ENCODE measurements at places on chromosomes 11 and 22.
A peak's percentile ranks its signal among the peaks of the same experiment; 100 is the strongest.

- no peak for DNase-seq
These were observed 62.6 kb upstream of the PHF21B start for GRCh38 chr22:45072322-45072903.

GRCh38 chr11:99240192-99241030 lies 219.7 kb downstream of the CNTN5 start:
- DNase-seq = no peak

- peak; percentile 50 for DNase-seq
These were observed 4.2 kb upstream of the FXYD2 start for GRCh38 chr11:117828611-117829368.

GRCh38 chr11:63804259-63804658 lies 9.0 kb upstream of the SPINDOC start:
- no peak for DNase-seq

DNA sequence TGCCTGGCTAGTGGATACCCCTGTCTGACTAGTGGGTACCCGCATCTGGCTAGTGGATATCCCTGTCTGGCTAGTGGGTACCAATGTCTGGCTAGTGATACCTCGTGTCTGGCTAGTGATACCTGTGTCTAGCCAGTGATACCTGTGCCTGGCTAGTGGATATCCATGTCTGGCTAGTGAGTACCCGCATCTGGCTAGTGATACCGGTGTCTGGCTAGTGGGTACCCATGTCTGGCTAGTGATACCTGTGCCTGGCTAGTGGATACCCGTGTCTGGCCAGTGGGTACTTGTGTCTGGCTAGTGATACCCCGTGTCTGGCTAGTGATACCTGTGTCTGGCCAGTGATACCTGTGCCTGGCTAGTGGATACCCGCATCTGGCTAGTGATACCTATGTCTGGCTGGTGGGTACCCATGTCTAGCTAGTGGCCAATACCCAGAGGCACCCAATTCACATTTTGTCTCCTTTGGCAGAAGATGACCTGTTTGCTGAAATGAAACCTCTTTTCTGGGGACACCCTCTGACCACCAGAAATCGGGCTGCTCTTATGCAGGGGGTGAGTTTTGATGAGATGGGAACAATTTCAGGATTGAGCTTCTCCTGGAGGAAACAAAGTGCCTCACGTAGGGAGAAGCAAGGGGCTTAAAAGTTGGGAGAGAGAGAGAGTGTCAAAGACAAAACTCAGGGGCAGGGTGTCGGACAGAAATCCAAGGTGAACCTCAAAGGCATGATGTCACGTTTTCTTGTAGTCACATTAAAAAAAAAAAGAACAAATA lies 63.4 kb downstream of the SMIM38 start:
- DNase-seq = no peak

DNA sequence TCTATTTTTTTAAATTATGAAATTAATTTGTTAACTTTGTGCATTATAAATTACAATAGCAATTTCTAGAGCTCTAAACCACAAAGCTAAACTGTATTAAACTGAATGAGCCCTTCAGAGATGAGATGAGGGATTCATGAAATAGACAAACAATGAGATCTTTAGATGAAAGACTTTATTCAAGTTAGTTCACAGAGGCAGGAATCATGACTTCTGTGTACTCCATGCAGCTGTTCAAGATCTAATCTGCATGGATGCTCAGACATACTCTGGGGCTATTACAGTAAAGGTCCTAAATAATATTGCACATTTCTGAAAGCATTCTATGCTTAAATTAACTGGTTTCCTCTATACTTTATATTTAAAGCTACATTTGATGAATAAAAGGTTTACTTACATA lies 122.7 kb downstream of the FCHSD2 start:
- DNase-seq = no peak

DNA sequence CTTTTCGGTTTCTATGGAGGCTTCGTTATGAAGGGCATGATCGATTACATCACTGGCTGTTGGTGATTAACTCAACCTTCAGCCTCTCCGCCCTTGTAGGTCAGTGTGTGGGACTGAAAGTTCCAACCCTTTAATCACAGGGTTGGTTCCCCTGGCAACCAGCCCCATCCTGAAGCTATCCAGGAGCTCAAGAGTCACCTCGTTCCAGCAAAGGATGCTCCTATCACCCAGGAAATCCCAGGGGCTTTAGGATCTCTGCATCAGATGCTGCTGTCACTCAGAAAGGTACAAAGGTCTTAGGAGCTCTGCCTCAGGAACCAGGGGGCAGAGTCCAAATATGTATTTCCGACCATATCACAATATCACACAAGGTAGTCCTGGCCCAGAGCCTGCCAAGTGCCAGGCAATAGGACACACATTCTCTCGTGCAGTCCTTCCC lies 123.5 kb upstream of the PARVA start:
- DNase-seq = no peak

DNA sequence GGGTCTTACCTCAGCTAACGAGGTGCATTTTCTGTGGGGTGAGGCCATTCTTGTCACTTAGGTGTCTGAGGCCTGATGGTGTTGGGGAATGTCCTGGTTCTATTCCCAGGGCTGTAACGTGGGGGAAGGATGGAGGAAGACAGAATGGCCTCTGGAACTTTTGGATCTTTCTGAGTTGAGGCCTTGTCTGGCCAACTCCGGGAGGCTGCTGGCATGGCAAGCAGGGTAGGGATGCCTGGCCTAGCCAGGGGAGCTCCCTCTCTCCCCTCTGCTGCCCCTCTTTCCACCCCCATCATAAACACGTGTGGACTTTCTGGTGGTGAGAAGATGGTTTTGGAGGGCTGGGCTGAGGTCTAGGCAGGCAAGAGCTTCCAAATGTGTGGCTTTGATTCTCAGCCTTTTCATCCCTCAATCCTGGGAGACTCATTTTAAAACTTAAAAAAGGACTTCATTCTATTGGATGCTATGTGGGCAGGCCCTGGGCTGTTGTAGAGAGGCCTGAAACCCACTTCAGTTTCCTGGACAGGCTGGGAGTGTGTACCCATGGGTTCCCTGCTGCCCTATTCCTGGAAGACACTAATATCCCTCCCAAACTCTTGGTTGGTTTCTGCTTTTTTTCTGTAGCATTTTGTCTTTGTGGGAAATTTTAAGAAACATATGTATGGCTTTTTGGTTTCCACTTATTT lies 30.9 kb downstream of the ZBTB16 start:
- DNase-seq = no peak

- no peak for DNase-seq
These were observed 46.8 kb downstream of the NAV2 start for GRCh38 chr11:19759389-19759788.

DNA sequence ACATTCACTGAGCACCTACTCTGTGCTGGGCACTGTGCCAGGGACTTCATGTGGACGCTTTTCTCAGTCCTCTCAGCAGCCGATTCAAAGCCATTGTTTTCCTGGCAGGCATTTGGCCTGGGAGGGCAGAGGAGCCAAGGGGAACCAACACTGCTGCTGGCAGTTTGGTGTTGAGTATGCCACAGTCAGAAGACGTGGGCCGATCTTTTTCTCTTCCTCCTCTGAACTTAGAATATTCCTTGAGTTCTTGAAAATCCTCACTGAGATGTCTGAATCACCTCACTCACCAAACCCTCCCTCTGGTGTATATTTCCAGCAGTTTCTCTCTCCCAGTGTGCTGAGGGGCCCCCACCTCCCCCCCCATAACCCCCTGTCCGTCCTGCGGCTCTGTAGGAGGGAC lies 114.5 kb upstream of the CRYBB3 start:
- DNase-seq = no peak

- DNase-seq = no peak
These were observed 18.5 kb downstream of the MGAT3 start for GRCh38 chr22:39475337-39475736.

GRCh38 chr11:75240311-75241035 lies at the start of gene TPBGL:
Gene TPBGL, plus strand, starts transcription at chr11:75240774. Its CDS starts 276 bp downstream, at chr11:75241050.
- DNase-seq = no peak

GRCh38 chr11:61075891-61076290 lies 26.4 kb upstream of the CD5 start:
- no peak for DNase-seq

GRCh38 chr22:29459773-29460172 lies 20.2 kb upstream of the NEFH start:
- no peak for DNase-seq

DNA sequence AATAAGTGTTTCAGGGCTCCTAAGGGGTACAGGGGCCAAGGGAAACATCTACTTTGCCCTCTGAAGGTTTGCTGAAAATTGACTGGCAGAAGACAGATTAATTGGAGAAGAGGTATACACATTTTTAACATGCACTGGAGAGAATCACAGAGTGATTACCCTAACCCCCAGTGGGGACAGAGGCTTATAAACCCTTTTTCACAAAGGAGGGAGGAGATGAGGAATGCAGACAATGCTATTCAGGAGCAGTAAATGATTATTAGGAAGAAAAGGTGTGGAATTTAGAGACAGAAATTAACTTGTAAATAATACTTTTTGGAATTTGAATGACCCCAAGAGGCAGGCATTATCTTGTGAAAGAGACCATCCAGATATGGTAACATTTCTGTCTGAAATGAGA lies 582.4 kb upstream of the B3GAT1 start:
- DNase-seq = no peak

DNA sequence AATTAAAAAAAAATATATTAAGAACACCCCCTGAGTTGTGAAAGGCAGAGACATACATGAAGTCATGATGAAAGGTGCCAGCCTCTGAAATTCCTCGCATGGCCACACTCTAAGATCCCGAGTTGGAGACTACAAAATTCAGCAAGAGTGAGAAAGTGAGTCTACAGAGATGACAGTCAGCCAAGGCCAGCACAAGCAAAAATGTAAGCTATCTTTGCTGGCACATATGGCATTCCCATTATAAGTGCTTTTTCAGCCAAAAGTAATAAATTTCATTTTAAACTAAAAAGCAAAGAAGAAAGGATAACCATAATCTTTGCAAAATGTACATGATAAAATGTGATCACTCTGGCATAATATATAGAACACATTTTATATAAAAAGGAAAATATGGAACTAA lies 40.6 kb downstream of the FANCF start:
- DNase-seq = no peak

DNA sequence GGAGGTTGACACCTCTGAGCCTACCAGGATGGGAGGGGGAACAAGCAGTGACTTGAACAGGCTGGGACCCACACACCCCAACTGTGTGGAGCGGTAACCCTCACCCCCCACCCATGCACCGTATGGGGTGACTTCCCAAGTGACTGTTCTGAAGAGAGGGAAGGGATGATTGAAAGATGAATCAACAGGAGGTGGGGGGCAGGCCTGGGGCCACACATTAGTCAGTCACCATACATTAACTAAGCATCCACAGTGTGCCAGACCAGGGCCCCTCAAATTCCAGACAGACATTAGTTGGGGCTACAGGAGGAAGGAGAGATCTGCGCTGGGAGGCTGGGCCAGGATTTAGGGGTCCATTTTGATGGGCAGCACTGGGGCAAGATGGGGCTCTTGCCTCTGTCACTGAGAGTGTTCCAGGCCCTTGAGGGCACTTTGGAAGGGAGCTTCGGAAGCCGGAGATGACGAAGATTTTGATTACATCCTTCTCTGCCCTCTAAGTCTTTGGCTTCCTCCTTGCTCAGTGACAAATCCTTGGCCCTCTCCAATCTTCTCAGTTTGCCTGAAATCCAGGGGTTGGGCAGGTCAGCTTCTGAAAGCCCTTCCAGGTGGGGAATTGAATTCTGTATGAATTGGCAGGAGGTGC lies 966 bp downstream of the SMTN start:
- no peak for DNase-seq

GRCh38 chr11:17021511-17021910 lies 7.3 kb upstream of the PLEKHA7 start:
- no peak for DNase-seq

GRCh38 chr11:130442737-130443136 lies 5.7 kb upstream of the ADAMTS15 start:
- no peak for DNase-seq

- DNase-seq = no peak
These were observed 4.0 kb downstream of the SYN3 start for GRCh38 chr22:33054001-33054675.

DNA sequence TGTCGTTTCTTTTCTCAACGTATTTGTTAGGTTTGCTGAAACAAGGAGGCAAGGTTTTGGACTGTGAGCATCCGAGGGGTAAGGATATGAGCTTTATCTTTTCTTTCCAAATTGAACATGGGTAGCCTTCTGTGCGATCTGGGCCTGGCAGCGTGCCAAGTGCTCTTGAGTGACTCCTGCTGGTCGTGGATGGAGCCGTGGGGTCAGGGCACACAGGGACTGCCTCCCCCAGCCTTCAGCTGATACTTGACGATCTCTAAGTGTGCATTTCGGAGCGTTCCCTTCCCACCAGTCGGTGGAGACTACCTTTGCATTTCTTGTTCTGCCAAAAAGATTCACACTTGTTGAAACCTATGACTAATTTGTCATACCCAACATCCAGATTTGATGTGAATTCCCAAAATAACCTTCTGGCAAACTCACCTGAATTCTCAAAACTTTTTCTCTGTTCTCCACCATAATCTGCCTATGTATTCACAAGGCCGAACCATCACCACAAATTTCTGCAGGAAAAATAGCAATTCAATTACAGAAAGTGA lies 40.1 kb upstream of the CLMP start:
- DNase-seq = peak; percentile 14

DNA sequence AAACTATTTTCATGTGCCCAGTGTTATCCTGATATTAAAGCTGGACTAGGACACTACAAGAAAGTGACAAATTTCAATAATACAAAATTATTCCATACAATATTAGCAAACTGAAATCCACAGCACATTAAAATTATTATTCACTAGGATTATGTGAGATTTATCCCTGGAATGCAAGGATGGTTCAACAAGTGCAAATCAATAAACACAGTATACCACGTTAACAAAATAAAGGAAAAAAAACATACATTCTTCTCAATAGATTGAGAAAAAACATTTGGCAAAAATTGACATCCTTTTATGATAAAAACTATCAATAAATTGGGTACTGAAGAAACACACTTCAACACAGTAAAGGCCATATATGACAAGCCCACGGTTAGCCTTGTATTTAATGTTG lies 1758.2 kb upstream of the RAG2 start:
- no peak for DNase-seq

DNA sequence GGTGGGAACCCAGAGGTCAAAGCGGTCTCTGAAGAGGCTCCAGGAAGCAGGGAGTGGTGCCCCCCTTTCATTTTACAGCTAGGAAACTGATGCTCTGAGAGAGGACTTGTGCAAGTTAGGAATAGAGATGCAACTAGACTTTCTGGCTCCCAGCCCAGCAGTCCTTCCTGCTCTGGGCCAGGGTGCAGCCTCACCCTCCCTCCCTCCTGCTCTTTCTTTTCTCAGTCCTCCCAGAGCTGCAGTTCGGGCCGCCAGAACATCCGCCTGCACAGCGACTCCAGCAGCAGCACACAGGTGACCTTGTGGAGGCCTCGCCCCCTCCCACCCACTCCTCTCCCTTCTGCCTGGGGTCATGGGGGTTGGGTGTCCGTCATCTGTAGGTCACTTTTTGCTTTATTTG lies 51.5 kb downstream of the LHFPL7 start:
- DNase-seq = no peak

DNA sequence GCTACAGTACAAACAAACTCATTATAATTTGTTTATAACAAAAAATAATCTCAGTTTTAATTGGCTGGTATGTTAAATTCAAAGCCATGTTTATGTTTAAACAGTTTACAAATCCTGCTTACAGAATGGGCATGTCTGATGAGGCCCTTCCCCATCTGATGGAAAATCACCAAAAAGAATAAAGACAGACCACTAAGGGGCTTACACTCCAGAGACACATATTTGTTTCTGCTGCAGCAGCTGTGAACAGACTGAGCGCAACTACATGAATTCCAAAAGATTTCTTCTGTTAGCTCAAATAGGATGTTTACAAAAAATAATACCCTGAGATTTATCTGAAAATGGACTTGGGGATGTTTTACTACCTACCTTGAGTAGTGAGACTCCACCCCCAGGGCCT lies 174.7 kb upstream of the PITPNB start:
- no peak for DNase-seq

GRCh38 chr11:57191311-57192219 lies 9.8 kb downstream of the LRRC55 start:
- no peak for DNase-seq

Measured in T follicular helper cell (primary cell).